ENCODE measurements at places on chromosomes 5 and 9.
A peak's percentile ranks its signal among the peaks of the same experiment; 100 is the strongest.

DNA sequence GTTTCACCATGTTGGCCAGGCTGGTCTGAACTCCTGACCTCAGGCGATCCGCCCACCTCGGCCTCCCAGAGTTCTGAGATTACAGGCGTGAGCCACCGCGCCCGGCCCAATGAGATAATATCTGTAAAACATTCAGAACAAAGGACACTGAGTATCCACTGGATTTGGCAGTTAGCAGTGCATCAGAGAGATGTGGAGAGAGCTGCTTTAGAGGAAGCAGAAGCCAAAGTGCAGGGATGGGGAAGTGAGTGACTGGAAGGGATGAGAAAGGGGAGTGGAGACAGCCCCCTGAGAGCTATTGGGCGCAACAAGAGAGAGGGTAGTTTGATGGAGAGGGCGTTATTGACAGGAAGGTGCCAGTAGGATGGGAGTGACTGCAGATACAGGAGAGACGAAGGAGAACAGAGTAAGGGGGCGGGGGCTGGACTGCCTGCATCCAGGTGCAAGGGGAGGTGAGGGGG lies 157.5 kb upstream of the SHB start:
- DNase-seq = peak; percentile 43

GRCh38 chr9:79812507-79813257 lies 240.9 kb downstream of the TLE4 start:
- DNase-seq = no peak

DNA sequence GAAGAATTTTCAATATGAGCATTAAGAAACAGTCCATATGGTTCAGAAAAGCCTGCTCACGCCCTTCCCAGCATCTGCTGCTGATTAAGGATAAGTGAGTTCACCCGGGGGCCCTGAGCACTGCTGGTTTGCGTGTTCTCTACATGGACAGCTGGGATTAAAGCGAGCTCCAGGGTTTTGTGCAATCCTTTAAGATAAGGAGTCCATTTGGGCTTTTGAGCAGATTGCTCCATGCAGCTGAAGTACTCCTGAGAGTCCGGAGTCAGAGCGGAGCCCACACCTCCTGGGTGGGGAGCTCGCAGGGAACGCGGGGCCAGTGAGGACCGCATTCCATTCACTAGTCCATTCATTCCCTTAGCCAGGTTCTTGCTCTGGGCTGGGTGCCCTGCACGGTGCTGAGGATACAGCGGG lies 149.3 kb upstream of the COL5A1 start:
- DNase-seq = no peak

GRCh38 chr5:42631241-42631640 lies 125.4 kb upstream of the CCDC152 start:
- no peak for DNase-seq

- DNase-seq = peak; percentile 75
Observed at GRCh38 chr5:11904265-11904906, at the start of gene CTNND2. Gene CTNND2 (minus strand): TSS chr5:11904446. CDS start chr5:11903853, 593 bp downstream.

DNA sequence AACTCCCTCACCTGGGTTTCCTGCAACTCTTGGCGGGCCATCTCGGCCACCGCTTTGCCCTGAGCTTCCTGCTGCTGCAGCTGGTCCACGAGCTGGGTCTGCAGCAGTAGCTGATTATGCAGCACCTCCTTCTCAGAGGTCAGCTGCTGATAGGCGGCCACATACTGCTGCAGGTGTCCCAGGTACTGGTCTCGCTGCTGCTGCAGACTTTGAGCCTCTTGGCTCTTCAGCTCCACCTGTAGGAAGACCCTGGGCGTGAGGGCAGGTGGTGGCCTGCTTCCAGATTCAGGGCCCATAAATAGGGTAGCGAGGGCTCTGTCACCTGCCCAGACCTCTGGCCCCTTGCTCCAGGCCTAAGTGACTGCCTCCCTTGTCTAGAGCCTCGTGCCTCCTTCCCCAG lies 16.7 kb downstream of the GOLGA2 start:
- no peak for DNase-seq

- no peak for DNase-seq
Observed at GRCh38 chr5:134614450-134615085, 18.1 kb downstream of the SAR1B start.

GRCh38 chr5:37771731-37772130 lies 68.1 kb downstream of the GDNF start:
- no peak for DNase-seq

DNA sequence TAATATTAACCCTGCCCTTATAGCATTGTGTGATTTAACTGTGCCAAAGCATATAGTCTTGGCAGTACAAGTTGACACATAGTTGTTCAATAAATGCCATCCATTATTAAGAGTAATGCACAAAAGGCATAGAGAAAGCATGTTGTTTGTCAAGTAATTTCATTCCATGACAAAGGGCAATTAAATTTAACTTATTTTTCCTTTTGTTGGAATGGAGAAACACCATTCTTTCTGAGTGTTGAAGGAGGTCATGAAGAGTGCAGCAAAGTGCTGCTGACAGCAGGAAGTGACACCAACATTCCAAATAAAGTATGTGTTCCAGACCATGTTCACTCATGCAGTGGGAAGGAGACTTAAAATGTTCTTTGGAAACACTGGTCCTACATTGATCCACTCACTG lies 29.1 kb downstream of the ANKDD1B start:
- DNase-seq = no peak

DNA sequence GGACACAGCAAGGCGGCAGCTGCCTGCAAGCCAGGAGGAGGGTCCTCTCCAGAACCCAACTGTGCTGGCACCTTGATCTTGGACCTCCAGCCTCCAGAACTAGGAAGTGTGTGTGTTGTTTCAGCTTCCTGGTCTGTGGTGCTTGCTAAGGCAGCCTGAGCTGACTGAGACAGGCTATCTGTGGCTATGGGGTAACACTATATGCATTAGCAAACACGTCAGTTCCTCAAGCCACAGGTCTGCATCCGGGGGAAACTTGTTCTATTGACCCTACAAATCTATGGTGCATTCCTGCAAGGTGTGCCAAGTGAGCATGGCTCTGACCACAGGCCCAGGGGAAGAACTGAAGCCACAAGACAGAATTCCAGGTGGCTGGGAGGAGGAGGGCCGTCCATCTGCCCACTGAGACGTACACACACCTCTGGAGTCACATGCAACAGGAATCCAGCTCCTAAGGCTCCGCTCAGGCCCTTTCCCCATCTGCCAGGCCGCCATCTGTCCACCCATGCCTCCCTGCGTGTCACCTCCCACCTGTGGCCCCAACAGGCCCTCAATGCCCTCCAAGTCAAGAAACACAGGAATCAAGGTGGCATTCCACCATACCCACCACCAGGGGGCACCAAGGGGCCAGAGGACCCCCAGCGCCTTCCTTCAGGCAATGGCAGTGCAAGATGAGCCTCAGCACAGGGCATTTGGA lies 174.9 kb downstream of the ROR2 start:
- peak; percentile 61 for DNase-seq

DNA sequence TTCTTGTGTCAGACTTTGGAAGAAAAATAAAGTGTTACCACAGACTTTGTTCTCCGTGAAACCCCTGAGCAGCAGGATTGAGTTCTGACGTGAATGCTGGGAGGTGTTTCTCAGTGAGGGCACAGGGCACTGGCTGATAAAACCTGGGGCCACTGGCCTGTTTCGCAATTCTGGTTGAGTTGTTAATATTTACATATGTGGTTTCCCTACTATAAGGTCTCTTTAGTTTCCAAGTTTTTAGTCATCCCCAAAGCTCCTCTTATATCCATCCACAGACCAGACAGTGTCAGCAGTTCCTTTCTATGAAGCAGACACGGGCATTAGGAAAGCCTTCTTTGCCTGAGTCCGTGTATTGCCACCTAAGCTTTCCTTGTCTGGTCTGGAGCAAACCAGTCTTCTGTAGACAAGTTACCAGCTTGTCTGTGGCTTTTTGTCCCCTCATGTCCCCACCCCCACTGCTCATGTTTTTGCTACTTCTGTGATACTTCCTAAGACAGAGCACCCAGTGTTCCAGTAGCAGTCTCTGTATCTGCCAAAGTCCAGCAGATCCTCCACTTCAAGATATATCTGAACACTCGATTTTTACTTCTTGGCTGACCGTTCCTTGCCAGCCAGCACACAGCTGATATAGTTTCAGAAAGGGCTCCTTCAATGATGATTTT lies 42.0 kb downstream of the ACO1 start:
- no peak for DNase-seq

DNA sequence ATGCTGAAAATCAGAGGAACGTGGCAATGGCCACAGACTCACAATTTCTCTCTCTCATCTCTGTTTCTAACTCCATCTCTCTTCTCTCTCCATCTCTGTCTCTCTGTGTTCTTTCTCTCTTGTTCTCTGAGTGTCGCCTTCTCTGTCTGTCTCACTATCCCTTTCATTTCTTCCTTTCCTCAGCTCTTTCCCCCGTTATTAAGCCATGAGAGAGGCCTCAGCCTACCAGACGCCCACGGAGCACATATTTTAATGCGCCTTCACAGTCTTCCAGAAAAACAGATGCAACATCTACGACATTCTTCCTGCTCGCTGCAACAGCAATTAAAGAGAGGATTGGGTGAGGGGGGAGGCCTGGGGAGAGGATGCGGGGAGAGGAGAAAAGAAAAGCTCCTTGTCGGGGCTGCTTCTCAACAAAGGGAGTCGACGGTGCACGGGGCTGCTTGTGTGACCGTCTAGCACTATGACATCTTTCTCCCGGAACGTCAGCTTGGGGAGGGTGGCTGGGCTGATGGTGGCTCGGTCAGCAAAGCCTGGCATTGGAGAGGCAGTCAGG lies 37.7 kb upstream of the NEURL1B start:
- no peak for DNase-seq

DNA sequence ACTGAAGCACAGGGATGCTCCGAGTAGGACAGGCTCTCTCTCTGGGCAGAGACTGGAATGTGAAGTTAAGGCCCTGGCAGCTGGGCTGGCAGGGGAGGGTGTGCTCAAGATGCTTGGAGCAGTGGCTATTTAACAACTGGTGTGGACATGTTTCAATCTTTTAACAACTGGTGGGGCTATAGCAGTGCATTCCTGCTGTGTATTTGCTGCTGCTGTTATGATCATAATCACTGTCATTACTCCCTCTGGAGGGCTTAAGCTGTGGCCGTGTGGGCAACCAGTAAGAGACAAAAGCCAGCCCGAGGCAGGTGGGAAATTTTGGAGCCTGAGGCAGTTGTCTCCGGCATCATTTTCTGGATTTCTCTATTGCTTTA lies 33.3 kb upstream of the PTGS1 start:
- DNase-seq = no peak

DNA sequence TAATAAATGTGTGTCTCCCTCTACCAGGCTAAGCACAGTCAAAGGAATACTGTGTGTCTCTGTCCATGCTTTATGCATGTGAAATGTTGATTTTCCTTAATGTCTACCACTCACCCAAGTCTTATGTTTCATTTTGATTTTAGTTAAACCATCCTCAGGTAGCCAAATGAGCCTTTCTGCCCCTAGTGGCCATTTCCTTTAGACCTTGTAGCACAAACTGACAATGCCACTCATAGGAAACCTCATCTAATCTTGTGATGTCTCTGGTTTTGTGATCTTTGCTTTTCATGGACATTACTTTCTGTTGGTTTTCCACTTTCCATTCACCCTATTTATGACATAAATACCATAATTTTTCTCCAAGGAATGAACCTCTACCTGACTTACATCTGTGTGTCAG lies 820.8 kb downstream of the MAT2B start:
- peak; percentile 3 for DNase-seq

- DNase-seq = no peak
Observed at GRCh38 chr5:175821790-175822211, 49.6 kb upstream of the CPLX2 start.

- no peak for DNase-seq
Observed at GRCh38 chr5:14118551-14119320, 24.4 kb upstream of the TRIO start.

DNA sequence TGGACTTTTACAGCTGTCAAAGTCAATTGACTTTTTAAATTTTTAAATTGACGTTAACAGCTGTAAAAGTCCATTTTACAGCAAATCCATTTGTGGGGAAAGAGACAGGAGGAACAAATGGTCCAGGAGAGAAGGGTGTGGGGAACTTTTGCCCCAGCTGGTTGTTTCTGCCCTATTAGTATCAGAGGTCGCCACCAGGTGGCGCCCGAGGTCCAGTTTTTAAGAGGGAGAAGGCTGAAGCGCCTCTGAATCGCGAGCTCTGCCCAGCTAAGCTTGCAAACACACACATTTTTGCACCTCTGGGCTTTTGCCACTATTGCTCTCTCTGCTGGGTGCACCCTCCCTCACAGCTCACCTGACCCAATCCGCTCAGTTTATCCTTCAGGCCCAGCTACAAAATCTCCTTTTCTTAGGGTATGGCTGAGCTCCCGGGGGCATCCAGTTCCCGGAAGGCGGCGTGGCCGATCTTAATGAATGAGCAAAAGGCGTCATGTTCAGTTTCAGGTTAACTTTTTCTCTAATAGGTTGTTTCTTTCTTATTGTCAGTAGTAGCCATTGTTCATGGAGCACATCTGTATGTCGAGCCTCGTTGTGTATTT lies 6.3 kb upstream of the TTLL11 start:
- DNase-seq = peak; percentile 39

DNA sequence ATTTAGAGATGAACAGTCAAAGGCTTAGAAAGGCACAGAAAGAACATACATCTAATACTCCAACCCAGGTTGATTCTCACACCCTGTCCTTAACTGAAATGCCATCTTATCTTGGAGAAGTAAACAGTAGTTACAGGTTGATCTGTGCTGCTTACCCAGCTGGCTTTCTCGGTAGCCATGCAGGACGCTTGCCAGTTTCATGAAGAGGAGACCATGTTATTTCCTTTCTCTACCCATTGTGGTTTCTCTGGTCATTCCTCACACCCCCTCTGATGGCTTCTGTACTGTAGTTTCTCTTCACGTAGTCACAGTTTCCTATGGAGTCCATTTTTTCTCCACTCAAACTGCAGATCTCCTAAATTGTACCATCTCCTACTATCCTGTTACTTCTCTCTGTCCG lies 206.0 kb downstream of the SGCD start:
- DNase-seq = no peak

DNA sequence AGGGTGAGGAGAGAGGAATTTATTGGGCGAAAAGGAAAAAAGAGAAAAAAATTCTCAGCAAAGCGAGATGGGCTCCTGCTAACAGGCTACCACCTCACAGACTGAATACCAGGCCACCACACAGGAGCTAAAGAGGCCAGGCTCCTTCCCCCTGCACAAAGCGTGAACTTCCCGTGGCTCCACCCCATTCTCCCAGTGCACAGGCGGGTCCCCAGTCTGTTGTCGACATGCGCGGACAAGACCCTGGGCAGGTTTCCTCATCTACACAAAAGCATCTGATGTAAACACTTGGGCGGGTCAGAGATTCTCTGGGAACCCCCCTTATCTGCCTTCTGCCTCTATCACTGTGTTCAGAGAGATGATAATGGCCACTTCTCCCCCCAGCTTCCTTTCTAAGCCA lies 34.2 kb downstream of the IL31RA start:
- no peak for DNase-seq

- no peak for DNase-seq
Observed at GRCh38 chr5:56523790-56524575, 290.9 kb upstream of the ANKRD55 start.

- DNase-seq = no peak
Observed at GRCh38 chr5:9149988-9150387, 395.9 kb downstream of the SEMA5A start.

- no peak for DNase-seq
Observed at GRCh38 chr9:86601697-86602096, 247.5 kb upstream of the TUT7 start.

- DNase-seq = no peak
Observed at GRCh38 chr9:138013273-138013672, 135.7 kb downstream of the CACNA1B start.

GRCh38 chr9:137228506-137228967 lies 1.2 kb downstream of the RNF224 start:
- no peak for DNase-seq

GRCh38 chr5:151721812-151722391 lies 35.2 kb upstream of the SPARC start:
- DNase-seq = no peak

GRCh38 chr5:172453206-172453985 lies 929 bp downstream of the SH3PXD2B start:
- peak; percentile 27 for DNase-seq

Measured in NCI-H1694 (cell line).